CD4-positive, alpha-beta T cell treated with Interleukin-10 for 1 hour (primary cell): ENCODE measurements at places on chromosomes 7 and 10.

DNA sequence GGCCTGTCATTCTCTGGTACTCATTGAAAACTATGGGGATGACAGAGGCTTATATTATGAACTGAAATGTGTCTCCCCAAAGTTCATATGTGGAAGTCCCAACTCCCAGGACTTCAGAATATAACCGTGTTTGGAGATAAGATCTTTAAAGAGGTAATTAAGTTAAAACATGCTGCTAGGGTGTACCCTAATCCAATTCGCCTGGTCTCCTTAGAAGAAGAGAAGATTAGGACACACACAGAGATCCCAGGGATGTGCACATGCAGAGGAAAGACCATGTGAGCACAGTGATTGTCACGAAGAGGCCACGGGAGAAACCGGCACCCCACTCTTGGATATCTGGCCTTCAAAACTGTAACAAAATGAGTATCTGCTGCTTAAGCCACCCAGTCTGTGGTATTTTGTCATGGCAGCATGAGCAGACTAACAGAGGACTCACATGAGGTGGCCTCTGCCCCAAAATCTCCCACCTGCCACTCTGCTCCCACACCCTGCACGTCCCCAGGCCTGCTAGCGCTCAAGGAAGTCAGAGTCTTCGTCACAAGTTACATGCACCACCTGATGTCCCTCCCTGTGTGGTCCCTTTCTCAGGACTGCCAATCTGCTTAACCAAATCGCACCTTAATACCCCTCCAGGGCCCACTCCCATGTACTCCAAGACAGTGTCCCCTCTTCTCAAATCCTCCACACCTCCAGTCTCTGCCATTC, 26.8 kb downstream of the PLAC9 start:
- no peak for DNase-seq

DNA sequence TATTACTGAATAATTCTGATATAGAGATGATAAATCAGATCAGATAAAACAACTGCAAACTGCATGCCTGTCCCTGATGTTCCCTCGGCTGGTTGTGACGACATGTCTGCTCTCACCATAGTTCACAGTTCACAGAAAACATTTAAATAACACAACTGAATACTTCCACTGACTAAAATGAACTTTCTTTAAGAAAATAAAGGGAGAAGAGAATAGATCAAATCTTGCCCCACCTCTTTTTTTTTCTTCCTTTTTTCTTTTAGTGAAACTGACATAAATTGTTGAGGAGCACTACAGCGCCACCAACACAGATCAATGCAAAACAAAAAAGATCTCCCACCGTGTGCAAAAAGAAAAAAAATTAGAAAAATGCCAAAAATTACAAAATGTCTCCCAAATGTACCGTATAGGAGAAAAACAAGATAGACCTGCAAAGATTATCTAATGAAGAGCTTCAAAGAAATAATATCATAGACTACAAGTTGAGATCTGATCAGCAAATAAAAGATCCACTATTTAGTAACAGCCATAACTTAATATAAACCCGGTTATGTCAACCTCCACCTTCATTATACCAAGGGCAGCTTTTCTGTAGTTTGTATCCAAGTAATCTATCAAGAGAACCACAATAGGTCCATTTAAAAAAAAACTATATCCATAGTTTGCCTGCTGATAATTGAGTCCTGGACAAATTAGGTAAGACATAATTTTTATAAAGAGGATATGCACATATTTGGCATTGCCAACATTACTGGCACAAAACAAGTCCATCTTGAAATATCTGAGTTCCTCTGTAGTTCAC, 30.7 kb upstream of the EPC1 start:
- peak; percentile 69 for DNase-seq

GRCh38 chr10:110446954-110447608, 50.6 kb upstream of the DUSP5 start:
- no peak for DNase-seq

- DNase-seq, result peak; percentile 81
Observed at GRCh38 chr7:104980841-104981671, 32.9 kb upstream of the KMT2E start.

DNA sequence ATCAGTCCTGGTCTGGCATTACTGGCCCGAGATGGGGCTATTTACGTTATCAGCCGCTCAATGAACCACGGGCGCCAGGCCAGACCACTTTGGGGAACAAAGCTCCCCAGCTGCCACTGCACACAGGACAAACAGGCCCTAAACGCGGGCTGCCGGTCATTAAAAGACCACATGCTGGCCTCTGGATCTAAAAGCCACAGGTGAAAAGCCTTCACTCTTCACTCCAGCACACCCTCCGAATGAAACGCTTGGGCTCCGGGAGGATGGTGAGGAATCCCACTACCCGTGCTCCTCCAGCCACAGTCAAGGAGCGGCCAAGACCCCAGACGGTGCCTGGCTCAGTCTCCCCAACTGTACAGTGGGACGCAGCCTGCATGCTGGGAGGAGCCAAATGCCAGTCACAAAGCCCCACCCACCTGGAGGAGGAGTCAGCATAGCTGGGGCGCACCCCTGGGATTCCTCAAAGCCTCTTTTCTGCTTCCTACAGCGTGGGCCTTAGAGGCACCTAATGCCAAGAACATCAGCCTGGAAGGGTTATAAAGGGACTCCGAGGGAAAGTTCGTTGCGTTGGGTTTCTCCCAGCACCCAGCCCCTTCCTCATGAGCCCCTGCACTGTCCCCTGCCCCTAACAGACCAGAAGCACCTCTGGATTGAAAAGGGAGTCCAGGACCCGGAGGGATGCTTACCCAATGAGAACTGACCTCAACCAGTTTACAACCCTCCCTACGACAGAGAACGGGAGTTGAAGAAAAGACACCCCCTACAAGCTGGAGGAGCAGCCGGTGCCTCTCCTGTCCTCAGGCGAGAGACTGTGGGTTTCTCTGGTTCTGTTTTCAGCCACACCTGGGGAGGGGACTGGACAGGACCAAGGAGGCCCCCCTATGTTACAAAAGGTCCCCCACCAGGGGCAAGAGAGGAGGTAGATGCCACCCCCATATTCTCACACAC, 4.7 kb downstream of the PDGFA start:
- DNase-seq, result no peak

DNA sequence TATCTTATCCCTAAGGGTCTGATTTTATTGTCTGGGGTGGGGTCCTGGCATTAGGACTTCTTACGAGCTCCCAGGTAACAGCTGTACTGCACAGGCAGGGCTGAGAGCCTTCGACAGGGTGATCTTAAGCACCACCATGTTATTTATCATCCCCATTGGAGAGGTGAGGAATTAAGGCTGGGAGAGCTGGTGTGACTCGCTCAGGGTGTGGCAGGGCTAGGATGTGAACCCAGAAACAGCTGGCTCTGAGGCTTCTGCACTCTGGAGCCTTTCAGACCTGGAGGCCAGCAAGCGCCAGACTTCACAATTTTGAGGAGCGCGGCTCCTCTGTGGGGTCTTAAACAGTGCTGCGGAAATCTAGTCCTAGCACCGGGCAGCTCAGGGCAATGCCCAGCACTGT, 27.4 kb upstream of the NDST2 start:
- no peak for DNase-seq

DNA sequence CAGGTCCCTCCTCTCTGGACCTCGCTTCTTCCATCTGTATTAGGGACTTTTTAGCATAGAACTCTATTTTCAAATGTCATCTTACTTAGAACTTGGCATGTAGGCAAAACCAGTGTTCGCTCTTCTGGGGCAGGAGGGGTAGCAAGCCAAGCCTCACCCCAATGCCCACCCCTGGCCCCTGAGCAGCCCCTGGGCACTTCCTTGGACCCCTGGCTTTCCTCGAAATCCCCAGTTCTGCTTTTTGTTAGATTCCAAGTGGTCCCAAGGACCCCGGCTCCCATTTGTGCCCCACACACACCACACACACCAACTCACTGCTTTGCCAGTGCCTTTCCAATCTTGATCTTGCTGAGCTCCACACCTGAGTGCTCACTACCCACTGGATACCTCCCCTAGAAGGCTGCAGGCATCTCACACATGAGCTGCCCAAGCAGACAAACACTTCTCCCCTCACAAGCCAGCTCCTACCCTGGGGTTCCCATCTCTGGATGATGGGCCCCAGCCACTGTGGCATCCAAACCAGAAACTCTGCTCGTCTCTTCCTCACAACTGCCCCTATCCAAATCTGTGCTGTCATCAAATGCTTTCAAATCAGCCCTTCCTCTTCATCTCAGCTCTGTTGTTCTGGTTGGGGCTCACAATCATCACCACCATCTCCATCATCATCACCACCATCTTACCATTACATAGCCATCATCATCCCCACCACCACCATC, 167.9 kb upstream of the ZMIZ1 start:
- no peak for DNase-seq

GRCh38 chr7:114372619-114373018, 42.0 kb upstream of the FOXP2 start:
- DNase-seq, result no peak

DNA sequence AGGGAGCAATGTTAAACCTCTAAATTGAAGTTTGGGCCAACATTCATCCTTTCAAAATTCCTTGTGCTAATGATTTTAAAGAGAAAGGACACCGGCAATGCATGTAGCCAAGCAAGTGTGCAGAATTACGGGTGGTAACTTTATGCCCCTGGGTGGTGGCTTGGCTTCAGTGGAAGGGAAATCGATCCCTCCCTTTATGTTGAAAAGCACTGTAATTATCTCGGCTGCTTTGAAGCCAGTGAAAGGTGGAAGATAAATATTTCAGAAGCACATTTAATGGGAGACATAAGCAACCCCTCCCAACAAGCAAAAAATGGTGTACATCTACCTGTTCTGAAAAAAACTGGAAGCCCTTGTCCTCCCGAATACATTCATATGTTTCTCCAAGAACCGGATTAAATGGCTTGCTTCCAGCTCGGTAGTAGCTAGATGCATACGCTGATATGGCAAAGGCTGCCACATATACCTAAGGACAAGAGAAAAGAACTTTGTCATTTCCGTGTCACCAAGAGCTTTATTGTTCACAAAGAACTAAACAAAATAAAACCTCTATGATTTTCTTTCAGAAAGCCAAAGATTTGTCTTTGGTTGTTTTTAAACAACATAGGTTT, 73.3 kb upstream of the GSDME start:
- DNase-seq, result no peak

GRCh38 chr7:32034052-32034451, 36.2 kb downstream of the PDE1C start:
- no peak for DNase-seq

DNA sequence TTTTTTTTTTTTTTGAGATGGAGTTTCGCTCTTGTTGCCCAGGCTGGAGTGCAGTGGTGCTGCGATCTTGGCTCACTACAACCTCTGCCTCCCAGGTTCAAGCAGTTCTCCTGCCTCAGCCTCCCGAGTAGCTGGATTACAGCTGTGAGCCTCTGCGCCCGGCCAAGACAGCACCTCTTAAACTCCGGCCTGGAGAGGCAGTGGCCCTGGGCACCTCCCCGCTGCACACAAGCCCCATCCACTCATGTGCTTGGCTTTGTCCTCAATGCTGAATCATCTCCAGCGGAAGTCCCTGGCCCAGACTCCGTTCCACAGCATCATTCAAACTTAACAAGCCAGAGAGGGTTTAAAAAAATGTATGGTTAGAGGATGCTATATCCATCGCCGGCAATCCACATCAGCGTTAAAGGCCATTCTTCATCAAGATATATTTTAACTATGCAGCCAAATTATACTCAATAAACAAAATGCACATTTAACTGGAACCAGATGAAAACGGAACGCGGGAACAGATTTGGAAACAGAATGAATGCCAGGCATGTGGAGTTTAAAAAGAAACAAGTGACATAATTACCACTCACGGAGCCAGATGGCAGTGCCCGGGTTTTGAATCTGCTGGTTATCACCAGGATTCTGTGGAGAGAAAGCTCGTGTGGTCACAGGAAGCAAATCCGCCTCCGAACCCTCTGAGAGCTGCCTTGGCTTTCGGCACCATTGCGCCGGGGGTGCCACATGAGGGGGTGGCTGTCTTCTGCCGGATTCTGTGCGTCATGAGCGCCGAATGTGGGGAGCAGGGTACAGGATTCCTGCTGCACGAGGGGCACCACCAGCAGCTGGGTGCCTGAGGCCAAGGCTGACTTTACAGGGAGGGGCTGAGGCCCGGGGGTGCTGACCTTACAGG, 45.6 kb upstream of the CFAP46 start:
- DNase-seq, result no peak

DNA sequence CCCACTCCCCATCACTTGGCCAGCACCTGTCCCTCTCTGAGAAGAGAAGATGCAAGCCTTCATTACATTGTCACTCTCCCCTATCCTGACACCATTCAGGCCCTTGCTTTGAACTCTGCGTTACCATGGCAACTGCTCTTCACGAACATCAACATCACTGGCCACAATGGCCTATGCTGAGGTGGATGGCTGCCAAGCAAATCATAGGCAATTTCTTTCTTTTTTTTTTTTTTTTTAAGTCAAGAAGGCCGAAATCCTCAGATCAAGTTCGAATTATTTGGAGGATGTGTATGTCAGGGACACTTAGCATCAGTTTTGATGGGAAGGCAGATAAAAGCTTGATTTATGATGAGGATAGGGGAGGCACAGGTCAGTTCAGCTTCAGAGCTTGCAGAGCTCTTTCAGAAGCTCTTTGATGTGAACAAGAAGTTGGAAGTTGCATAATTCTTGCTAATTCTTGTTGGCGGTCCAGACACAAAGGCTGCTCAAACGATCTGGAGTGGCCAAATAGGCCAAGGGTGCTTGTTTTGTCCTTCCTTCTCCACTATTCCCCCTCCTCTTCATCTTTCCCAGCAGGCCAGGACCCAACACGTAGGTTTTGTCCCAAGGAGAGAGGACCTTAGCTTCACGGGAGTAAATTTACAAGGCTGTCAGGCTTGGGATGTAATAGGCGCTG, 179.9 kb upstream of the NPVF start:
- no peak for DNase-seq

- peak; percentile 49 for DNase-seq
Observed at GRCh38 chr7:1951159-1951536, 281.1 kb downstream of the ELFN1 start.

GRCh38 chr10:51321980-51322379, 247.7 kb downstream of the PRKG1 start:
- DNase-seq, result no peak

GRCh38 chr10:14839305-14839695, 1.2 kb downstream of the HSPA14 start:
- DNase-seq, result no peak

- no peak for DNase-seq
Observed at GRCh38 chr7:74262639-74263398, 8.6 kb upstream of the RFC2 start.

DNA sequence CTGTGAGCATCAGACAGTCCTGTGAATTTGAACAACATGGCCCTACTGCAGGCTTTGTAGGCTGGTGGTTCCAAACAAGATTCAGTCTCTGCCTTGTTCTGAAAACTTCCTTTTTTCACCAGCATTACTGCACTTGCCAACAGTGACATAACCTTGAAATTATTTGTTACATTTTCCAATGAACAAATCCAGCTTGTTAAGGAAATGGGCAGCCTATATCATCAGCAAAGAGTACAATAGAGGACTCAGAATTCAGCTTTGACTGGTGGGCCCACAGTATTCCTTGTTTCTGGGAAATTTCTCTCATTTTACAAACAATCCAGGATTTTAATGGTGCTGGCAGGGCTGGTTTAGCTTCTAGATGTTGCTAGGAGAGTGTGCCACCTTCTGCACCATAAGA, 703.7 kb upstream of the FZD8 start:
- DNase-seq, result no peak

GRCh38 chr10:47410271-47410670, 26.2 kb upstream of the ZNF488 start:
- no peak for DNase-seq

- no peak for DNase-seq
Observed at GRCh38 chr10:125721035-125721434, 1.5 kb downstream of the EDRF1 start.

GRCh38 chr7:147818317-147818716, 772.2 kb upstream of the C7orf33 start:
- DNase-seq, result no peak
